ENCODE measurements at places on chromosomes 11 and 22. TPM values are rescaled to one million over a fixed set of nuclear protein-coding genes. Genes with fewer than 3 reads are reported as not detected.

DNA sequence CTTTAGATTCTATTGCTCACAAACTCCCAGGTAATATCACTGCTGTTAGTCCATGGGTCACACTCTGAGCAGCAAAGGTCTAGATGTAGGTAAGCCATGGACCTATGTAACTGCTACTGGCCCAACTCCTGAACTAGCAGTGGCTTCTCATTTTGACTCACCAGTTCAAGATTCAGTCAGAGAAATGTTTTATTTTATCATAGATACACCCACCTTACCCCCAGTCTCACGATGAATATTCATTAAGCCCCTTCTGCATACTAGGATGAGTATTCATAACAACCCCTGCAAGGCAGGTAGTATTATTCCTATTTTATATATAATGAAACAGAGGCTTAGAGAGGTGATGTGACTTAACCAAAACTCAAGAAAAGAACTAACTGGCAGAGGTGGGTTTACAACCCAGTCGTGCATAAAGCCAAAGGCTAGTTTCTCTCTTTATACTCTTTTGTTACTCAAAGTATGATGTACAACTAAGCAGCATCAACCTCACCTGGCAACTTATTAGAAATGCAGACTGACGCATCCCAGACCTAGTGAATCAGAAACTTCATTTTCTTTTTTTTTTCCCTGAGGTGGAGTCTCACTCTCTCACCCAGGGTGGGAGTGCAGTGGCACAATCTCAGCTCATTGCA, 957.6 kb upstream of the CCDC90B start:
- no peak for DNase-seq

DNA sequence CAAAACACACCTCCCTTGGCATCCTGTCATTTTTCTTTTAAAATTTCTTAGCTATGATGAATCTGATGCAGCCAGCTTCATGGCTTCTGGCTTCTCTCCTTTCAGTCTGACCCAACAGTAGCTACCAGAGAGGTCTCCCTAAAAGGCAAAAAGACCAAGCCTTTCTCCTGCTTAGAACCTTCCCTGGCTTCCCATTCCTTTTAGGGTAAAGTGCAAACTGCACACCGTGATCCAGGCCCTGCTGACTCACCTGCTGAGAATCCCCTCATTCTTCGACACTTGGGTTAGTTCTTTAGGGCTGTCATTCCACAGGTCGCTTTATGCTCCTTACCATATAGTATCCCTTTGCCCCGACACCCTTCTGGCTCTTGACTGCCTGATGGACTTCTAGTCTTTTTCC, 362.4 kb downstream of the MIAT start:
- DNase-seq = no peak

DNA sequence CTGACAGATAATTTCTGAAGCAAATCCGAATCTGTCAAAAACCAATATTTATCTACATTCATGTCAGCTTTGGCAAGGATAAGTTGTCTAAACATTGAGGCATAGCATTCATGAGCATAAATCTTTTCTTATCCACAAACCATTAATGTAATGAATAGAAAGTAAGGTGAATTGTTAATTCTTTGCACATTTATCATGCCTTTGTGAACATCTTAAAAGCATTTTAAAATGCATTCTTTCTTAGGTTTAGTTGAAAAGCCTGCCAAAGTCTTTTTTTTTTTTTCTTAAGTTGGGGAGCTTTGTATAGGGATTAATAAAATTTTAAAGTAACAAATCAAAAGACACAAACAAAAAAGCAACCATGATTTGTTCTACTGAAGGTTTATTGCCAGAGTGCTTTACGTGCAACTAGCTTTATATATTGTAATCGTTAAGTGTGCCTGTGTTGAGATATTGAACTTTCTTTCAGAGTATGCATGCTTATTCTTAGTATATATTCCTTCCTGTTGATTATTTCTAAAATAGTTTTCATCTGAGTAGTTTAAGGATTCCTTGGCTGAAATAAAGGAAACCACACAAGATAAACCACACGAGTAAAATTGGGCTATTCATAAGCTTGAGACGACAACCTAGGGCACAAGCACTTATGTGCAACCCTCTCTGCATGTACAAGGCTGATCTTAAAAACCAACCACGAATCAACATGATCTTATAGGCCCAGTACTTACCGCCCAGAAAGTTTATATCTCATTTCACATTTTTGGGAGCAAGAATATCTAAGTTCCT, 1110.9 kb upstream of the CNTN5 start:
- DNase-seq = no peak

DNA sequence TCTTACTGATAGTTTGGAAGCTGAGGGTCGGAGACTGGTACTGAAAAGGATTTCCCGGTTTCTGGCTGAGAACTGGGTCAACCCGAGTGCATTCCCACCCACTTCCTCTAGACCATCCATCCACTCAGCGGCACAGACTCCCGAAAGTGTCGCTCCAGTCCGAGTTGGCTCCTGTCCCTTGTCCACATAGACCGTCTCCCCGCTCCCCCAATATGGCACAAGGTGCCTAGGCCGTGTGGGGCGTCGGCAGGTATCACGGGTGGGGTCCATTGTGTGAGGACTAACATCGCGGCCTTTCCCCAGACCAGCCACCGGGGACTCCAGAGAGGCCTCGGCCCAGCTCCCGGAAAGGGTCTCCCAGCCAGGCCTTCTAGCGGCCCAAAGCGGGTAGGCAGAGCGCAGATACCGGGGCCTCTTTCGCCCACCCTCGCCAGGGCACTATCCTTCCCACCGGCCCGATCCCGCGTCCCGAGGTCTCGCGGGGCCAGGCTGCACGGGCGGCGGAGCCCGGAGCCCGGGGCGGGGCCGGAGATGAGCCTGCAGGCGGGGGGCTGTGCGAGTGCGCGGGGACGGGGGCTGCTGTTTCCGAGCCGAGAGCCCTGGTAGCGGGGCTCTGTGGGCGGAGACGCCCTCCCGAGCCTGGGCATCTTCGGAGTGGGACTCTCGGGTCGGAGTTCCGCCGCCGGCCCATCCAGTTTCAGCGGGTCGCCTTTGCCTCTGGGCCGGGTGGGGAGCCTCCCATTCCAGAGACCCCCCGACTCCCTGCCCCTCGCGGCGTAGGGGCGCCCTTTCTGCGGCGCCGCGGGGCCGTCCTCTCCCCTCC, 21.1 kb downstream of the SERPINH1 start:
- peak; percentile 85 for DNase-seq

DNA sequence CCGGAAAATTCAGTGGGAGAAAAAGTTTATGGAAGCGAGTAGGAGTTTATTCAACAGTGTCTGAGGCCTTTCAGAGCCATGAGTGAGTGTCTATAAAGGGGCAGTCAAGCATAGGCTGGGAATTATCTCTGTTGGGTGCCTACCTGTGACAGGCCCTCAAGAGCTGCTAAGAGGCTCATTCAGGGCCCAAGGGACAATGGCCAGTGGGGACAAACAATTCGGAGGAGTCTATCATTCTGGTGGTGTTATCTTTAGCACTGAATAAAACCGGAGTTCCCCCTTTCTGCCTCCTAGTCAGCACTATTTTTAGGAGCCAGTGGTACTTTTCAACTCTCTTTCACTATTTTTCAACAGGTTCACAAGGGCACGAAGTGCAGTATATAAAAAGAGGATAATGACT, 89.5 kb upstream of the HTATIP2 start:
- no peak for DNase-seq

SMC1B gene
- total RNA-seq = not detected

- no peak for DNase-seq
Measured at GRCh38 chr22:49334976-49335375, 492.7 kb downstream of the BRD1 start.

- no peak for DNase-seq
Measured at GRCh38 chr11:45527898-45528297, 137.5 kb downstream of the CHST1 start.

FAT3 gene
- total RNA-seq = 0.32 TPM

GLB1L3 gene
- not detected for total RNA-seq

- DNase-seq = no peak
Measured at GRCh38 chr22:42910221-42910942, 53.3 kb upstream of the ARFGAP3 start.

GRCh38 chr11:95692526-95693260, 96.9 kb downstream of the FAM76B start:
- no peak for DNase-seq

L3MBTL2 gene
- 9.3 TPM for total RNA-seq

GRCh38 chr11:125935618-125936199, 10.1 kb upstream of the VSIG10L2 start:
- no peak for DNase-seq

- no peak for DNase-seq
Measured at GRCh38 chr11:66063900-66064299, 6.2 kb upstream of the PACS1 start.

- no peak for DNase-seq
Measured at GRCh38 chr22:39931251-39931650, 28.9 kb upstream of the TMA7B start.

- DNase-seq = no peak
Measured at GRCh38 chr11:45051621-45052020, 94.8 kb upstream of the PRDM11 start.

XNDC1N gene
- total RNA-seq = 4.3 TPM

GRCh38 chr22:34669001-34669400, 397.0 kb upstream of the ISX start:
- no peak for DNase-seq

GRCh38 chr11:134668076-134668475, 256.0 kb upstream of the B3GAT1 start:
- no peak for DNase-seq

DNA sequence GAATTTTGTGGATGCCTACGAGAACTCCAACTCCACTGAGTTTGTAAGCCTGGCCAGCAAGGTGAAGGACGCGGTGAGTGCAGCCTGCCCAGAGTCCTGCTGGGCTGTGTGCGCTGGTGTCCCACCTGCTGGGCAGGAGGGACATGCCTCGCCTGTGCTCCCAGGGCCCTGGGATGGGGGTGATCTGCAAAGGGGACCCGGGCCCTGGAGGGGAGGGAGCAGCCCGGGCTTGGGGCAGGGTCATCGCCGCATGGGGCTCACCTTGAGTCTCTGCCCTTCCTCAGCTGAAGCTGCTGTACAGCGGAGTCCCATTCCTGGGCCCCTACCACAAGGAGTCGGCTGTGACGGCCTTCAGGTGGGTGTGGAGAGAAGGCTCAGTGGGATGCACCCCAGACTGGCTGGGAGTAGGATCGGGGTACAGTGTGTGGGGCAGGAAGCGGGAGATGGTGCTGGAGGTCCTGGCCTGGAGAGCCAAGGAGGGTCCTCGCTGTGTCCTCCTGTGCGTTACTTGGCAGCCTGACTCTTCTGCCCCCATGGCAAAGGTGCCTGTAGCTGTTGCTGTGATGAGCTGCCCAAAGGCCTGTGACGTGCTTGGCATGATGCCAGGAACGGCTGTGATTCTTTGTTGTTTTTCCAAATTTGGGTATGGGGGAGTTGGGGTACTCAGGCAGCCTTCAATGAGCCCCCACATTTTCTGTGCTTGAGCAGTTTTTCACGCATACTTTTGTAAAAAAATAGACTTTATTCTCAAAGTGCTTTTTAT, 29.2 kb downstream of the ST14 start:
- DNase-seq = no peak

DNA sequence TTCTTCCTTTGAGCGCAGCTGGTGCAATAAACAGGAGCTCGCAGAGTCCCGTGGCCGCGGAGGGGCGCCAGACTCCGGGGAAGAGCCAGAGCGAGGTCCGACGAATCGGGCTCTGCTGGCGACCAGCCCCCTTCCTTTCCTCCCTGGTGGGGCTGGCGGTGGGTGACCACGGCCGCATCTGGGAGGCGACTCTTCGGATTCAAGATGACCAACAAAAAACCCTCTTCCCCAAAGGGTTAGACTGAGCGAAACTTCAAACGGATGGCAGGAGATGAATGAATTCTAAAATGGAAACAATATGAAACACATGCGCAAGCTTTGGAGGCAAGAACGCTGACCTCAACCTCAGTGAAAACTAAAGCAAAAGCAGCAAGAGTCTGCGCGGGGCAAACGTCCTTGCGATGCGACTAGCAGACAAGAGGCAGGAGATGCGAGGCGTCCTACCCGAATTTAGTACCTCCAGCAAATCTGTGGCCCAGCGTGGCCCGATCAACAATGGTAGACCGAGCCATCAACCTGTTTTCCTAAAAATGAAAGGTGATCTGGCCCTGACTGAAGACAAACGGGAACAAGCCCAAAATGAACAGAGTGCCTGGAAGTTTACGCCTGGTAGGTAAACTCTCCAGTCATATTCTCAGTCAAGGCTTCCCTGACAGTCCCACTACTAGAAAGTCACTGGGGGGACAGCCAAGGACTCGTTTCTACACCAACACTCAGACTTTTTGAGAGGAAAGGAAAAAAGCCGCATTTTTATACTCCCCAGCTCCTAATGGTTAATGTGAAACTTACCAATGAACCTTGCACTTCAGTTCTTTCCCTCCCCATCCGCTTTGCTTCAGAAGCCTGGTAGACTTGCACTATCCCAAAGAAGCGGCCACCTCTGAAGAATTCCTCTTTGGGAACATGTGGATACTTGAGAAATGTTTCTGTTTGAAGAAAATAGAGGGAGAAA, 11.6 kb downstream of the MMP3 start:
- peak; percentile 29 for DNase-seq

DNA sequence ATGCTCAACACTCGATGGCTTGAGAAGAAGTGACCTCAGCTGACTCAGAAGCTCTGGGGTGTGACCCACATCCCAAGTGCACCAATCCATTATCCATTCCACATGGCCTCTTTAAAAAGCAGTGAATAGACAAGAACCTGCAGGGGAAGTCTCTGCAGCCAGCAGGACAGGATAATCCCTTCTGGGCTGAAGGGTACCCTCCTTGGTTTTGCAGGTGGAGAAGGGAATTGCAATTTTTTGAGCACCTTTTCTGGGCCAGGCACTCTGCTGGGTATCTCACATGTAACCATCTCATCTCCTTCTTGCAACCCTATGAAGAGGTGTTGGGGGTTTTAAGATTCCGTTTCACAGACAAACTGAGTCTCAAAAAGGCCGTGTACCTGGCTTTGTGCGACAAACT, 76.6 kb downstream of the MYO18B start:
- DNase-seq = no peak

CNGA4 gene
- 0.12 TPM for total RNA-seq

IFITM10 gene
- total RNA-seq = 0.57 TPM

DNA sequence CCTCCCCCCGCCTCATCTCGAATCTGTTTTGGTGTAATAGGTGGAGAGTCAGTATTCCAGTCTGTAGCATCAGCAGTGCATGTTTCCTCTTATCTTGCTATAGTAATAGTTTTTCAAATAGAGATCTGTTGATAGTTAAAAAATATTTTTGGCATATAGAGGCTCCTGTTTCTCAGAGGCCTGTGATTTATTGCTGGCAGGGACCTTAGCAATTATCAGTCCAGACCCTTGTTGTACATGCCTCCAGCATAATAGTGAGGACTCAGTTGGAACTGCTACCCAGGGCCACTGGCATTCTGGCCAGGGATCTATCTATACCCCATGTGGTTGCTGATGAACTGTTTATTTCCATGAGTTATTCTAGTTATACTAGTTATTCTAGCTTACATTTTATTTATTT, 52.6 kb downstream of the SPECC1L start:
- no peak for DNase-seq

TSGA10IP gene
- total RNA-seq = not detected

Data from pancreas (tissue), 10 donors.